Lung (tissue), 17 donors: ENCODE measurements at places on chromosomes 6 and 20. TPM values are rescaled to one million over a fixed set of nuclear protein-coding genes. Genes with fewer than 3 reads are reported as not detected.

The PRDM13 gene
- not detected for total RNA-seq

The BMP2 gene
- 29.4 TPM for total RNA-seq

DNA sequence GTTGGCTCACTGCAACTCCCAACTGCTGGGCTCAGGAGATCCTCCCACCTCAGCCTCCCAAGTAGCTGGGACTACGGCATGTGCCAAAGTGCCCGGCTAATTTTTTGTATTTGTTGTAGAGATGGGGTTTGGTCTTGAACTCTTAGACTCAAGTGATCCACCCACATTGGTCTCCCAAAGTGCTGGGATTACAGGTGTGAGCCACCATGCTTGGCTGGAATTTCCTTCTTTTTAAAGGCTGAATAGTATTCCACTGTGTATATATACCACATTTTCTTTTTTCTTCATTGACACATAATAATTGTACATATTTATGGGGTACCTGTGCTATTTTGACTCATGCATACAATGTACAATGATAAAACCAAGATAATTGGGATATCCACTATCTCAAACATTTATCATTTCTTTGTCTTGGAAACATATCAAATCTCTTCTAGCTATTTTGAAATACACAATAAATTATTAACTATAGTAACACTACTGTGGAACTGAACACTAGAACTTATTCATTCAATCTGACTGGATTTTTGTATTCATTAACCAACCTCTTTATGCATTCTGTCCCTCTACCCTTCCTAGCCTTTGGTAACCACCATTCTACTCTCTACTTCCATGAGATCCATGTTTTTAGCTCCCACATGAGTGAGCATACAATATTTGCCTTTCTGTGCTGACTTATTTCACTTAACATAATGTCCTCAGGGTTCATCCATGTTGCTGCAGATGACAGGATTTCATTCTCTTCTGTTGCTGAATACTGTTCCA lies 7.8 kb downstream of the MDC1 start:
- no peak for DNase-seq

- no peak for DNase-seq
These were observed 3.9 kb upstream of the TGM2 start for GRCh38 chr20:38168791-38169589.

The EBF4 gene
- total RNA-seq, result 8.2 TPM

DNA sequence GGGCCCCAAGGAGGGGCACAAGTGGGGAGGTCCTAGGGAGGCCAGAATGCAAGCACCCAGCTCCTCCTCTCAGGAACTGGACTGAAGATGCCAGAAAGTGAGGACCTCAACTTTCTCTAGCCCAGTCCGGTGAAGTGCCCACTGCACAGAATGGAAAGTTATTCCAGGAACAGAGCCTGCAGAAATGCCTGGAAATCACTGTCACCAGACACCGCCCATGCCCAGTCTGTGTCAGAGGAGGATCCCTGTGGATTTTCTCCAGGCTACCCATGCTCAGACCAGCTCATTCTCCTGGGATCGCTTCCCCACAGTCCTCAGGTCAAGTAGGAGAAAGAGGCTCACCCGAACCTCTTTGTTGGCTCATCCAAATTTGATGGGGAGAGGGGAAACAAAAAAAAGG lies 6.5 kb downstream of the PRPH2 start:
- no peak for DNase-seq

DNA sequence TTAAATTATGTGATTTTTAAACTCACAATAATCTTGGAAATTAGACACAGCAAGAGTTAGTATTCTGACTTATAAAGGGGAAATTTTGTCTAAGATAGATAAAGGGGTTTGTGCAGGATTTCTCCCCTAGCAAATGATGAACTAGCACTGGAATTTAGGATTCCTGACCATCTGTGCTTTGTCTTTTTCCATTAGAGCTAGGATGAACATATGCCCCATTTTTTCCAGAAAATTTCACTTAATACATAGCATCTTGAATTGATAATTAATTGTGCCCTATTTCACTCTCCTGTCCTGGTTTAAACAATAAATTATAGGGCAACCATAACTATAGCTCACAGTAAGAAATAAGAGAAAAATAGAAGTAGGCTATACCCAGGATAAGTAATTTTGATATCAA lies 601.0 kb downstream of the GRIK2 start:
- no peak for DNase-seq

DNA sequence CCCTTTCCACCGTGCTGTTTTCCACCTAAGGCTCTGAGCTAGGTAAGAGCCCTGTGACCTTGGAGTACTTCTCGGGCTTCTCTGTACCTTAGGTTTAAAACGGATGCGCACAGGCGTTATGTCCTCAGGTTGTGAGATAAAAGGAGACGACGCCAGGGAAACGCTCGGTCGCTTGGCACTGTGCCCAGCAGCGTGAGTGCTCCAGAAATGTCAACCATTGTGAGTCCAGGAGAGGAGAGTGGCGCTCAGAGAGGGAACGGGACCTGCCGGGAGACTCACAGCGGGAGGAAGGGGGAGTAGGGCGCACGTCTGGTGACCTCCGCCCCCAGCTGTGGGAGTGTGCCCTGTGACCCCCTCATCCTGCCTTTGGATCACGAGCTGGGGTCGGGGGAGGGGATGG lies 33.8 kb upstream of the SCRT2 start:
- peak; percentile 39 for DNase-seq

DNA sequence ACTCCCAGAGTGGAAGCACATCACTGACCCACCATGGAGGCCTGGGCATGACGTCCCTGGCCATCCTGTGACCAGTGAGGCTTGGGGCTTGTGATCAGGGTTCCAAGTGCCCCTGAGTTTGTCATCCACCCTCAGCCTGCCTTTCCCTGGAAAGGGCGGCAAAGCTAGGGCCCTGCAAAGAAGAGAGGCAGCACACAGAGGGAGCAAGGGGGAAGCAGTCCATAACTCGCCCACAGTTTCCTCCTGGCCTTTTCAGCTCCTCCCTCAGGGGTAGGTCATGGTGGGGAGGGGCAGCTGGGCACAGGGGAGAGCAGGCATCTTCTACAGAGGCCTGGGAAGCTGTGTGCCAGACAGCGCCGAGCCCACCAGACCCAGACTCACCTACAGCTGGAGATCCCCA lies at the start of gene NCR2:
NCR2 (plus strand) TSS at position 313 of the 400 bp plus-strand sequence. CDS start 269 bp downstream, outside the sequence.
- no peak for DNase-seq

The TBC1D32 gene
- total RNA-seq, result 31.7 TPM

- DNase-seq, result no peak
These were observed 220.0 kb upstream of the ZFP64 start for GRCh38 chr20:52411611-52412010.

DNA sequence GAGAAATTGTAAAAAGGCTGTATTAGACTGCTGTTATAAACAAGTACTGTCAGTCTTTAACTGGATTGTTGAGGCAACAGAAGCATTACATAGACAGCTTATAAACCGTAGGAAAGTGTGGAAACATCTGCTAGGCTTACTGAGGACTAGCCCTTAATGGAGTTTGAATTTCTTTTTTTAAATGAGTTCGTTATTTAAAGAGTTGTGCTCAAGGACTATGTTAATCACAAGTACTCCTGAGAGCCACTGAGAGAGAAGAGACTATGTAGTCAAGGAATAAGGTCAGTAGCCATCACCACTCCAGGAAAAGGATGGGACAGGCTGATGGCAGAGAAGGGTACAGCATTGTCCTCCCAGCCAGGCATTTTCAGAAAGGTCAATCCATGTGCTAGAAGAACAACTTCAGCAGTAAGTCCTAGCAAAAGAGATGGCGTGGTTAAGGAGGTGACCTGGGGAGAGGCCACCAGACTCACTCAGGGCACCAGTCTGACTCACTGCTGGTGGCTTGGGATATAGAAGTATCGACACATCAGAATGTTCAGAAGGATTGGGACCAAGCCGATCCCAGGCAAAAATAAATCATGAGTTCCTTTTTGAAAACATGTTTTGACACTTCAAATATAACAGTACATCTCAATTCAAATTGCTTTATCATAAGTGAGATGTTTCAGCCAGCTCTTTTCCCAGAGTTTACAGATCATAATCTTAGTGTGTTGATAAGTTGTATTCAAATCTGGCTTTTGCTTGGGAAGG lies 6.4 kb downstream of the RPS12 start:
- no peak for DNase-seq

DNA sequence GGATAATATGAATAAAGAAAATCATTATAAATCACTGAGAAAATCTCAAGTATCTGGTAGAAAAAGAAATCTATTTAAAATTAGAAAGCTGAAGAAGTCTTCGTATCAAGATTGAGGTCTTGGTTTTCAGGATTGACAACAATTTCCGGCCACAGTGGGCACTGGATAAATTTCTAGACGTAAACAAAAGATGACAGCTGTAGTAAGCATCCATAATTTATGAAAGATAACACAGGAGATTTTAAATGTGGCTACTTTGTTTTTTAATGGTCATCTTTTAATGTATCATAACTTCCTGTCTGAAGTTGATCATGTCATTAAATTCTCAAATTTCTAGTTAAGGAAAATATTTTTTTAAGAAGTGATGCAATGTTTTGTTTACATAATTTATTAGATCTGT lies 444.2 kb downstream of the HTR1B start:
- no peak for DNase-seq

The TXLNB gene
- 1.3 TPM for total RNA-seq

The PERP gene
- 29.1 TPM for total RNA-seq

DNA sequence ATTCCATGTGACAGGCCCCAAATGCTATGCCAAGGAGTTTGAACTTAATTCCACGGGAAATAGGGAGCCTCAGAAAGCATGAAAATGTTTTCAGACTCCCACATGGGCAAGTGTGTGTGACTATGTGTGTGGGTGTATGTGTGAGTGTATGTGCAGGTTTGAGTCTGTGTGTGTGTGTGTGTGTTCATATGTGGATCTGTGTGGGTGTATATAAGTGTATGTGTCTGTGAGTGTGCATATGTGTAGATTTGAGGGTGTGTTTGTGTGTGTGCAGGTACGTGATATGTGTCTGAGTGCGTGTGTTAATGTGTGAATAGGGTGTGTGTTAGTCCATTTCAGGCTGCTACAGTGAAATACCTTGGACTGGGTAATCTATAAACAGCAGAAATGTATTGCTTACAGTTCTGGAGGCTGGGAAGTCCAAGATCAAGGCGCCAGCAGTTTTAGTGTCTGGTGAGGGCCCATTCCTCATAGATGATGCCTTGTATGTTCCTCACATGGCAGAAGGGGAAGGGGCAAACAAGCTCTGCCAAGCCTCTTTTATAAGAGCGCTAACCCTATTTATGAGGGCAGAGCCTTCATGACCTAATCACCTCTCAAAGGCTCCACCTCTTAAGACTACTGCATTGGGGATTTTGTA lies 181.1 kb upstream of the TAB2 start:
- DNase-seq, result no peak

DNA sequence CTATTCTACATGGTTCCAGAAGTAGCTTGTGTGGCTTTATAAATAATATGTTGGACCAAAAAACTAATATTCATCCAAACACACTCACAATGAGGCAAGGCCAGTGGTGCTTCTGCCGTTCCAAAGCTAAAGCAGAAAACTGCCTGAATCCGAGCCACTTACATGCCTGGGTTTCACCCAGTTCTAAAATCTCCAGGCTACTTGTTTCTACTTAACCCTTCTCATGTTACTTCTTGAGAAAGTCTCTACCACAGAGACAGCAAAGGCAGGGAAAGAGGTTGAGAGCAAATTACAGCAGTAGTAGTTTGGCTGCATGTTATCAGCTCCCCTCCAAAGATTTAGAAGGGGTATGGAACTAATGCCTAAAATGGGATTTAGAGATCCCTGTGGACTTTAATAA lies 62.0 kb downstream of the FAXC start:
- DNase-seq, result no peak

DNA sequence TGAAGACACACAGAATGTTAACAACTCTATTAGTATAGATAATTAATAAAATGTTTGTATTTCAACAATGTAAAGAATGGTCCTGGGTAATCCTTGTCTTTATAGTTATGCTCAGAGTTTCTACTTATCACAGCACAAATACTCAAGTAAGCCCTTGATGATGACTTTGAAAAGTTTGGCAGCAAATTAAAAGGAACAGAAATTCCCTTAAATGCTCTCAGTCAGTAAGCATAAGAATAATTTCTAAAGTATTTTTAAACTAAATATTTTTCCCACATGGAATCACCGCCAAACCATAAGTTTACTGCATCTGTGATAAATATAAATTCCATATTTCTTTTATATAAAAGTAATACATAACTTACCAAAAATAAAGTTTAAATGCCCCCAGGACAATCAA lies 96.1 kb downstream of the COL12A1 start:
- no peak for DNase-seq

GRCh38 chr20:58310291-58310782 lies 822 bp downstream of the RAB22A start:
- no peak for DNase-seq

The MARCKS gene
- total RNA-seq, result 140 TPM

GRCh38 chr20:42095221-42095620 lies 477.0 kb upstream of the CHD6 start:
- DNase-seq, result no peak

The BMP7 gene
- total RNA-seq, result 10.3 TPM

- no peak for DNase-seq
These were observed 69.7 kb downstream of the STK35 start for GRCh38 chr20:2171266-2171790.

DNA sequence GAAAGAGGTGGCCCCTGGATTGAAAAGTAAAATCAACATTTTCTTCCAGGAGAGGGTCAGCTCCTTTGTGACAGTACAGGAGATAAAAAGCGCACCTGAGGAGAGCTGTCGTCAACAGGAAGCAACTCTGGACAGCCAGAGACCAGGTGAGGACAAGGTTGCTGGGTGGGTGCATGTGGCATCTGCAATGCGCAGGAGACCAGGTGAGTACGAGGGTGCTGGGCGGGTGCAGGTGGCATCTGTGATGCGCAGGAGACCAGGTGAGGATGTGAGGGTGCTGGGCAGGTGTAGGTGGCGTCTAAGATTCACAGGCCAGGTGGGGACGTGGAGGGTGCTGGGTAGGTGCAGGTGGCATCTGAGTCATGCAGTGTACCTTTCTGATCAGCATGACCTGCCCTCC lies 38.4 kb downstream of the WDR27 start:
- DNase-seq, result no peak

DNA sequence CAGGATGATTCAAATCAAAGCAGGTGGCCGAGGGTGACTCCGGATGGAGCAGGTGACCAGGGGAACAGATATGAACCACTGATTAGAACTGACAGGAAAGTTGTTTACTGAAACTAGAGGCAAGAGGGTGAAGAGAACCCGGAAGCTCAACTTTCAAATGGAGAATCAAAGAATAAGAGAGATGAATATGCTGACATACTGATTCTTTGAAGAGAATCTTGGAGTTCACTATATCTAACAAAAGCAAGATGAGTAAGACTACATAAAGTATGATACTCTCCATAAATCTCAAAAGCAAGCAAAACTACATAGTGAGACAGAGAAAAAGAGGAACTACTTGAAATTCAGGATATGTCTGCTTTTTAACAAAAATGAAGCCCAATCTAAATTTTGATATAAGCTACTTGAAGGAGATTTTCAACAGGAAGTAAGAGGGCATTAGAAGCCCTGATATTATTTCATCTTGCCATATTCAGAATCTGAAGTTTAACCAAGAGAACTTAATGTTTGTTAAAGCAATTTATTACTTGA lies 4.0 kb upstream of the UBD start:
- no peak for DNase-seq

GRCh38 chr6:52964318-52964717 lies 30.8 kb downstream of the GSTA4 start:
- no peak for DNase-seq
